ENCODE measurements at places on chromosomes 5 and 9.

- no peak for DNase-seq
Observed at GRCh38 chr9:86846656-86847055, 100.7 kb downstream of the GAS1 start.

DNA sequence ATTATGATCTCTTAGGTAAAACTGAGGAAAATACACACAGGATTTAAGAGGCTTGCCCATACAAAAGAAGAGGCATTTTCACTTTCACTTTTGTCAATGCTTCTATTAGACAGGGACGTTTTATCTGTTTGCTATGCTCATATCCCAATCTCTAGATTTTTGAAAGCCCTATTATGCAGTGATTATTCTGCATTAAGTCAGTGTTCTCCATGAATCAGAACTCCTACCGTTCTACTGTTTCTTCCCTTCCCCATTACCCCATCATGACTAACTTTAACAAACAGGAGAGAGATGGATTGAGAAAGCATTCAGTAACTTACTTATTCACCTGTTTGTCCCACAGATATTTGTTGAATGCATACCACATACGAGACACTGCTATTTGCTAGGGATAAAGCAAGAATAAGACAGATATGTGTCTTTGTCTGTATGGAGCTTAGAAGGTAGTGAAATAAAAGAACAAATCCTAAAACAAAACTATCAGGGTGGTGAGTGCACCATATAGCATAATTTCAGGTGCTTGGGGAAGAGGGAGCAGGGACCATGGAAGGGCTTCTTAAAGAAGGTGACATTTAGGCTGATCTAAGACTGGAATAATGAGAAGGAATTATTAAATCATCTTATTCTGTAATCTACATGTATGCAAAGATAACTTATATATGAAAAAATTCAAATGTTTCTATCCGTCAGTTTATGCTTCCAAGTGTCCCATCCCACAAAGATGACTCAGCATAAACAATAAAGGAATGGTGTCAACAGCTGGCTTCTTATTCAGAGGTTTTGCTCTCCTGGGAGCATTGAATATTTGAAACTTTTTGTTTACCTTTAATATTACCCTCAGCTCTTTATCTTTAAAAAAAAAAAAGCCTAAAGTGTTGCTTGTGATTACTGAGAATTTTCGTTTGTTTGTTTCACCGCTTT is 328.1 kb downstream of the HINT1 start:
- DNase-seq = no peak

DNA sequence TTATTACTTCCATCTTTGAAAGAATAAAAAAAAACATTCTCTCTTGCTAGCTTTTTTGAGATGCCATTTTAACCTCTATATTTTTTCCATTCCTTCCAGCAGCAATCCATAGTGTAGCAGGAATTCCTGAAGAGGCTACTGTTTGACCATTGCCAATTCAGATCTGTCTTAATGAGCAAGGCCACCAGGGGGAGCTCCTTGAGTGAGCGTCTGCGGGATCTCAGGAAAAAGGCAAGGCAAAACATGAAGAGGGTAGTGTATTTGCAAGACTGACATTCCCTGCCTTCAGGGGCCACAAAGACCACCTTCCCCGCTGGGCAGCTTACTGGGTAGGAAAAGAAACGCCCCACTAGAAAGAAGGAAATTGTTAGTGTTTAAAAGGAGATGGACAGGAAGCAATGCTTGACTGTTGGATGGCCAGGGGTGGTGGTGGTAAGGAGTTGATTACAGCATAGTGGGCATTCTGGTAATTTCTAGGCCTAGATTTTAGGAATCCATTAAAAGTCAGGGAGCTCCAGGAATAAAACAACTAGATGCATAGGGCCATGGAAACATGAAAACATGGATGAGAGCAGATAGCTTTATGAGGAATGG is 206.6 kb upstream of the HAPLN1 start:
- no peak for DNase-seq

GRCh38 chr5:80588858-80589540 is 18.9 kb upstream of the ANKRD34B start:
- DNase-seq = no peak

DNA sequence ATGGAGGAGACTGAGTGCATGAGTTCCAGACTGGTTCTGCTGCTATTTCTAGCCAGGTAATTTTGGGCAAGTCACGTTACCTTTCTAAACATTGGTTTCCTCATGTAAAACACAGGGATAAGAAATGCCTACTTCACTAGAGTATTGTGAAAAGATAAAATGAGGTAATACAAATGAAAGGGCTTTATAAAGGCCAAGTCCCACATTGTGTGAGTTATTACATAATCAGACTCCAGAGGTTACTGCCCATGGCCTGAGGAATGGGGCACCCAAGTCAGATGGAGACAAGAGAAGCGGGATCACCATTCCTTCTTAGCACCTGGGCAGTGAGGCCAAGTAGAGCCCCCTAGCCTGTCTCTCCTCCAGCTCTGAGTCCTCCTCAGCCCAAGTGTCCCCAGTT is 7.5 kb downstream of the HBEGF start:
- DNase-seq = no peak

DNA sequence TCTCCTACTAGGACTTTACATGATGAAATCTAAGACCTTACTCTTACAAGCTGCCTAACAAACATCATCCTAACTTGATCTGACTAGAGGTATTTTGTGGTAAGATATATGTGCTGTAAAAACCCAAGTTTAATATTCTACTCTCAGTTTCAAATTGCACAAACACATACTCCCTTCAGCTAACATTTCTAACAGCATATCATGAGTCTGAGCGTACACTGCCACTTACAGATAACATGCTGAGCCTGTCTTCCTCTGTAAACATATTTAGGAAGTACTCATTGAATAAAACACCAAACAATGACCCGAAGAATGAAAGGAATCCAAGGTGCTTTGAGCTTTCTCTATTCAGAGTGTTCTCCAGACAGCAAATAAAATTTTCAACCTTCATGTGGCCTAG is 7.9 kb upstream of the ESM1 start:
- no peak for DNase-seq

- DNase-seq = no peak
Observed at GRCh38 chr5:177431317-177432142, 5.1 kb downstream of the GRK6 start.

GRCh38 chr9:77764894-77765780 is 117.0 kb upstream of the GNA14 start:
- no peak for DNase-seq

DNA sequence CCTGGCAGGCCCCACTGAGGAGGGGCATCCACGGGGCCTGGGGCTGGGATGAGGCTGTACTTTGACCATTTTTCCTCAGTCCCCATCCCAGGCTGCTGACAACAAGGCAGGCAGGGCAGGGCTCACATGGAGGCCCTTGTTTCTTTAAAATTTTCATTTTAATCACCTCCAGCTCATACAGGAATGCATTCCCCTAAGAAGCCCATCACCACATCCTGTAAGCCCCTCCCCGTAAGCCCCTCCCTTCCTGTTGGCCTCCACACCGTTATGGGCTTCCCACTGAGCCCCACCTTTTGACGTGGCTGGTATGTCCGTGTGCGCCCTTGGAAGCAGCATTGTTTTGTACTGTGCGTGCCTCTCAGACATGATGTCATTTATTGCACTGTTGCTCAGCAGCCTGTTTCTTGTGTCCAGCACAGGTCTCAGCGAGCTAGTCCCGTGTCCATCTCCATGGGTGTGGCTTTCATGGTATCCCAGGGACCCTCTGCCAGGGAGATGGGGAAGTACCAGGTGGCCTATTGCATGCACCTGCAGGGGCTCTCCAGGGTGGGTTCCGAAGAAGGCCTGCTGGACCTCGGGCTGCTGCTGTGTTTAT is 22.4 kb downstream of the PHF2 start:
- no peak for DNase-seq

DNA sequence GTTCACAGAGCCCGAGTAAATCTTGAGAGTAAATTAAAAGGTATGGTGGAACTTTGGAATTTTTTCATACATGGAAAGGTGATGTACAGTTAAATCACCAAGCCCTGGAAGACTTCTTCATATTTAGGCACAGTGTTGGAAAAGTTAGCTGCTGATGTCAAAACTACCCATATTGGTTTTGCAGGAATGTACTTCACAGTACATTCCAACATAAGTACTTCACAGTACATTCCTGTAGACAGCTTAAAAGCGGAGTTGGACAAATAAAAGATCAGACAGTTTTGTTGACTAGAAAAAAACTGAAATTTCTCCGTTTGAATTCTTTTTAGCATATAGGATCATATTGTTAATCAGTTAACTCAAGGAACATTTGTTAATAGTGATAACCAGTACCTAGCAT is 1.8 kb downstream of the RANBP17 start:
- DNase-seq = no peak

DNA sequence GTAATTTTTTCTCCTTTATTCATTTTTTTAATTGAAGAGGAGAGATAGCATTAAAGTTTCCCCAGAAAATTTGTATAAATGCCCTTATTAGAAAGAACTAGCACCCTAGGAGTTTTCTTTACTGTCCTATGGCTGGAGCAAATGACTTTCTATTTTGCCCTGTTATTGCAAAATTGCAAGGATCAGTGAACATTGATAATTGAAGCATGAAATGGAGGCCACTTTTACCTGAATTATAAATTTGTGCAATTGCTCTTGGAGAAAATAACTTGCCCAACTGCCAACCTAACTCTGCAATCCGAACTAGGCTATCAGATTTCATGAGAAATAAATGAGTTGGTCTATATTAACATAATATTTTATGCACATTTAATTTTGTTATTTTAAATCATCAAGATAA is 111.9 kb downstream of the MTRR start:
- no peak for DNase-seq

GRCh38 chr5:13998254-13998653 is 53.8 kb upstream of the DNAH5 start:
- DNase-seq = no peak

DNA sequence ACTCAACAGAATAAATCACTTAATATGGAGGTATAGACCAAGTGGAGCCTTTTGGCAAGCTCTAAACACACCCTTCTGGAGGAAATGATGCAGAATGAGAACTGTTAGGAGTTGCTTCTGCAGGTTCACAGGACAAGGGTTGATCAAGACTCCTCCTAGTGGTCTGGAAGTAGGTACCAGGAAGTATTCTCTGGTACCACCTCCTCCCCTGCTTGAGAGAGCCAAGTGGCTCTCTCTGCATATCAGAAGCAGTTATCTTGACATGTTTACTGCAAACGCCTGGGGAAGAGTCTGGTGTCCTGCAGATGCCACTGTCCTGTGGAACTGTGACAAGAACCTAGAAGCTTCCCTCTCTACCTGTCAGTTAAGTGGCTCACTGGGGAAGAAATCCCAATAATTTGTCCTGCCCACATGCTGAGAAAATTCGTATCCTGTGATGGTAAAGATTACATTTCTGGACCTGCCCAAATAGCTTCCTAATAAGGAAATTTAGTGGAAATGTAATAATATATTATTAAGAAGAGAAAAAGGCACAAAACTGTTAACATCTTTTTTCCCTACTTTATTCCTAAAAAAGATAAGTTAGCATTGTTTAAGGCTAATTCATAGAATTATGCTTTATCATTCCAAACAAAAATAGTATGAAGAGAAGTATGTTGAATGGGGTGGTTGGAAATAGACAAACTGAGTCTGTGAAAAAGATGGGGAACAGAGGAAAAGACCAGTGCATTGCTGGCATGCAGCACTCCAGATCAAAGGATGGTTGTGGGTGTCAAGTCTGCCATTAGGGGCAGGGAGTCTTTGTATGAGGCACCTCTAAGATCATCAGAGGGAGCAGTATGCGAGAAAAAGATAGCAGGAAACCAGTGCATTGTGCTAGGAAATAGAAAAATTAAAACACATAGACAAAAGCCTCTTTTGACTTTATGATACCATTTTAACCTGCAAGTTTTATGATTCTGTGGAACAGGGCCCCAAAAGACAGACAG is 118.8 kb downstream of the CDC42SE2 start:
- DNase-seq = no peak

- no peak for DNase-seq
Observed at GRCh38 chr5:143657647-143658285, 154.2 kb upstream of the HMHB1 start.

- DNase-seq = no peak
Observed at GRCh38 chr5:115577741-115578140, 24.5 kb downstream of the TICAM2 start.

DNA sequence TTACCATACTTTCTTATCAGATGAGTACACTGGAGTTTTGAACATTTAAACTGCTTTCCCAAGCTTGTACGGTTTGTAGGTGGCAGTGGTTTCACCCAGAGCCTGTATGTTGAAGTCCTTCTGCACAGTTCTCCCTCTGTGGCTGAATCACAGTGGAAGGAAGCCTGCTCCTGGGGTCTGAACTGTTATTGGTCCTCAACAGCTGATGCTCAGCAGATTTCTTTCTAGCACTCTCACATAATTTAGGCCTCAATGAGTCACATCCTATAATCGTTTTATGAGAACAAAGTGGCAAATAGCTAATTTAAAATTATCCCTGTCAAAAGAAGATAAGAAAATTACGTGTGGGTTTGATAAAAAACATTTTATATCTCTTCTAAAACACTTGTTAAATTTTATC is 229.7 kb downstream of the TLE4 start:
- DNase-seq = no peak

DNA sequence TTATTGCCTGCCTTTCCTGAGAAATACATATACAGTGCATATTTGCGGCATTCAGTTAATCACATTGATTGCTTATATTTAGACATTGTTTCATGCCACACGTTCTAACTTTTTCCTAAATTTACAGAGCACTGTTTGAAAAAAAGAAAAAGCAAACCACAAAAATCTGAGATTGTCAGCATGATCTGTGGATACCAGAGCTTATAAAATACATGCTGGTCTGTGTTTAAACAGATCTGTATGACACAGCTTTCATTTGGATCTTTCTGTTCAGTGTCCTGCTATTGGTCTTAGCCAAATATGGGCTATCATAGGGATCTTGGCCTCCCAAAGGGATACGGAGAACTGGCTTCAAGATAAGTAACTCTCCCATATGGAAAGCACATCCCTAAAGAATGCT is 20.2 kb downstream of the ALDH1A1 start:
- no peak for DNase-seq

DNA sequence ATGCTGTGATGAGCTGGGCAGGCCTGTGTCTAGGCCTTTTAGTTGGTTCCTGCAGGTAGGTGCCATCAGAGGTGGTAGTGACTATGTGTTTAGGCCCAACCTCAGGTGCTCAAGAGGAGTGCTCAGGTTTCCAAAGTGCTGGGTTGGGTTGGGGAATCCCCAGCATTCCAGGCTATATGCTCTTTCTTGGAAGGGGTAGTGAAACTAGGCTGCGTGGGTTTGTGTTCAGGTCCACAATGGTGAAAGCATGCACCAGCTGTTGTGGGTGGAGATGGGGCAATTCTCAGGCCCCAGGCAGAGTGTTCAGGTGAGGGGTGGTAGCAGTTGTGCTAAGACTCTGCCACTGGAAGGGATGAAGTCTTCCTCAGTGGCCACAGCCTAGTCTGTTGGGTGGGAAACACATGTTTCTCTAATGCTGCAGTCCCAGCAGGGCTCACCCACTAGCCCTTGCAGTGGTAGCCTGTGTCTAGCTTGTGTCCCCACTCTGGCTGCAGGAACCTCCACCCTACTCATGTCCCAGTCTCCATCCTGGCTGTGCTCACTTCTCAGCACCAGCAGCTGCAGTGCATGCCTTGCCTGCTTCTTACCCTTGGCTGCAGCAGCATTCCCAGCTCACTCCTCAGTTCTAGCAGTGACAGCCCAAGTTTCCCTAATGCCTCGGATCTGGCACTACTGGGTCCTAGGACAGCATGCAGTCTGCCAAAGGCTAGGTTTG is 78.9 kb downstream of the FAM170A start:
- no peak for DNase-seq

All from brain pericyte (primary cell).